ENCODE measurements at places on chromosomes 1 and 21.
A peak's percentile ranks its signal among the peaks of the same experiment; 100 is the strongest.

DNA sequence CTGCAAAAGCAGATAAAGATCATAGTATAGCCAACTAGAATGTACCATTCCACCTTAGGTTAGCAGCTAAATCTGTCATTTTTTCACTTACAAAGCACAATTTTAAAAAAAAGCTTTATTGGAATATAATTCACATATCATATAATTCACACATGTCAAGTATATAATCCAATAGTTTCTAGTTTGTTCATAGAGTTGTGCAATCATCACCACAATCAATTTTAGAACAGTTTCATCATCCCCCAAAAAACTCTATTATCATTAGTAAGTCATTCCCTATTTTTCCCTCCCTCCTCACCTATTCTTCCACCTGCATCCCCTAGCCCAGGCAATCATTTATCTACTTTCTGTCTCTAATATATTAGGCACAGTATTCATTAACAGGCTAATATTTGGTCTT lies 32.0 kb upstream of the INSL5 start:
- DNase-seq: no peak

DNA sequence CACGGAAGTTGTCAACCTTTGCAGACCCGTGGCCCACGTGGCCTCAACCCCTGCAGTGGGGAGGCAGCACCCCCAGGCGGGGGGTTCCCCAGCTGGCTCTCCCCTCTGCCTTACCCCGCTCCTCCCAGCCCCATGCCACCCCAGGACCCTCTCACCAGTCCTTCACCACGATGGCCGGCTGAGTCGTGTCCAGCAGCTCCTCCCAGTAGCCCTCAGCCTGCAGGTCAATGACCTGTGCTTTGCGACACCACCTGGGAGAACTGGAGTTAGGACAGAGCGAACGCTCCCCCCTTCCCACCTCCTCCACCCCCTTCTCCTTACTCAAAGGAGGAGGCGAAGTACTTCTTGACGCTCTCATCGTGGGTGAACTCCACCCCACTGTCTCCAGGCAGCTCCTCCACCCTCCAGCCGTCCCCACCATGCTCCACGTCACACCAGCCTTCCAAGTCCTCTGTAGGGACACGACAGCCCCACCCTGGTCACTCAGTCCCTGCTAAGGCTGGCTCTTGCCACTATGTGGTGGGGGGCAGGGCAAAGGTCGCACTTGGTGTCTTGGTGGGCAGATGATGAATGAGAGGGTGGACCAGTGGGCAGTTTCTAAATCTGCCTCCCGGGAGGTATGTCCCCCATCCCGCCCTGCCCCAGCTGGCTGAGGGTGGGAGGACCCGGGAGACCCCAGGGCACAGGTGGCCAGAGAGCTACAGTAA lies 4.5 kb downstream of the FBXO2 start:
- no peak for DNase-seq

DNA sequence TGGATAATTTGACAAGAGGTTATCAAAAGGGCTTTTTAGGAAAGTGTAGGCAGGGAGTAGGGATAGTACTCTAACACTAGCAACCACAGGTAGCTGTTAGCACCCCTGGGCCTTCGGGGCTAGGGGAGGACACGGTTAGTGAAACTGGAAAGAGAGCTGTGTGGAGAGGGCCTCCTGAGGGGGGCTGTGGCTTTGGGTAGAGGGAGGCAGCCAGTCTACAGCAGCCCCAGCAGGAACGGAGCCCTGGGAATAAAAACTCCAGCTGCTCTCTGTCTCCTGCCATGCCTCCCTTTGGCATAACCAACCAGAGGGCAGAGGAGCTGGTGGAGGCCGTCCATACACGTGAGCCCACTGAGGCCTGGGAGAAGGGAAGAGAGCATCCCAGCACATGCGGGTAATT lies 223.2 kb downstream of the FOXD2 start:
- no peak for DNase-seq

DNA sequence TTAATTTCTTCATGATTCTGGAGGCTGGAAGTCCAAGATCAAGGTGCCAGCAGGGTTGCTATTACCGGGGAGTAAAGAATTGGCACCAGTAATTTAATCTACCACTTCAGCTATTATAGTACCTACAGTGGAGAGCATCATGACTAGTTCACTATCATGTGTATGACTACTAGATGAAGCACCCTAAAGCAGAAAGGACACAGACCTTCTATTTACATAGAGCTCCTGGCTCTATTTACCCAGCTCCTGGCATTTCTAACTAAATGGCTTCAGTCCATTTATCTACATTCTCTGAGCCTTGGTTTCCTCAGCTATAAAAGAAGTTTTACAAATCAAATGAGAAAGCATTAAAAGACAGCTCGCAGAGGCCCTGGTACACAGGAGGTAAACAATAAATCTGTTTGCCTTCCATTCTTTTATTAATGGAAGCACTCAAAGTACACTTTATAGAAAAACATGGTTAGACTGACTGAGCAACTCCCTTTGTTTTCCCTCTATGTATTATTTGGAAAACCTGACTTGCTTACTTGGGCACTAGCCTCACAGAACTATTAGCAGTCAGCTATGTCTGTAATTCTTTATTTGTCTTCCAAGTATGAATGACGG lies 203.0 kb downstream of the SLC35F3 start:
- DNase-seq: no peak

GRCh38 chr1:185795181-185795580 lies 61.0 kb downstream of the HMCN1 start:
- DNase-seq: no peak

DNA sequence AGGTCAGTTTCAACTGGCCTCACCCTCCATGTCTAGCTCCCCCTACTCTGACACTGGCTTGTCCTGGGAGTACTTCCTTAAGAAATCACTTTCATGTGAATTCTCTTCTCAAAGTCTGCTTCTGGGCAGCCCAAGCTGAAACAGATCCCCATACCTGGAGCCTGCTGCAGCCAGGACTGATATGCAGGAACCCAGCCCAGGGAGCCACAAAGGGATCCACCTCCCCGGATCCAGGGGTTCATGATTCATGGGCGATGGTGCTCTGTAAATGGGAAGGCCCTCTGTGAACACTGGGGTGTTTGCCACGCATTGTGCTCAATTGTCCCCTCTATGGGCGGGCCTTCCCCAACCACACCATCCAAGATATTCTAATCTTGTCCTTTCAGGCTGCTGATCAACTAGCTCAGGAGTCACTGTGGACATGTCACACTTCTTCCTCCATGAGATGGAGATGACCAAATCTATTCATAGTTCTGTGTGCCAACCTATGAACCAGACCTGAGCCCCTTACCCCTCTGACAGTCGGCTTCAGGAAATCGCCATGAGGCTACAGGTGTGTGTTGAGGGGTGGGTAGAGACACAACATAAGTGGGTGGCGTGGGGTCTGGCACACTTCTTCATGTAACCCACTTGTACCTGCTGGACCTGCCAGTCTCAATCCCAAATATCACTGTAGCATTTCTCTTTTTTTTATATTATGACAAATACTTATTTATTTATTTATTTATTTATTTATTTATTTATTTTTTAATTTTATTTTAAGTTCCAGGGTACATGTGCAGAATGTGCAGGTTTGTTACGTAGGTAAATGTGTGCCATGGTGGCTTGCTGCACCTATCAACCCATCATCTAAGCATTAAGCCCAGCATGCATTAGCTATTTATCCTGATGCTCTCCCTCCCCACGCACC lies 41.8 kb downstream of the RUNX3 start:
- DNase-seq: no peak

GRCh38 chr1:151565502-151566189 lies 25.5 kb downstream of the TUFT1 start:
- no peak for DNase-seq

DNA sequence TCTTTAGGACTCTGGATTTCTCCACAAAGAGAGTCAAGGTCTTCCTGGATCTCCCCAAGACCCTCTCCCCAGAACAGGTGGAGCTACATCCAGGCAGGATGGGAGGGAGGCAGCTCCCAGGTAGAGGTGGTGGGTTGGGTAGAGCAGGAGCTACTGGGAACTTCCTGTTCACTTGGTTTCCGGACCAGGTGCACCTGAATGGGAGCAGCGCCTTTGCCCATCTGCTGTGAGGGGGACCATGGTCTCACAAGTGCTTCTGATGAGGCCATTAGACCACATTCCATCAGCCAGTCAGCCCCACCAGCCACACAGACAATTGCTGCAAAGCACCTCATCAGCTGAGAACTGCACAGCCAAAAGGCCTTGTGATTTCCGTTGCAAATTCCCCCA lies 188.8 kb downstream of the MATN1 start:
- no peak for DNase-seq

DNA sequence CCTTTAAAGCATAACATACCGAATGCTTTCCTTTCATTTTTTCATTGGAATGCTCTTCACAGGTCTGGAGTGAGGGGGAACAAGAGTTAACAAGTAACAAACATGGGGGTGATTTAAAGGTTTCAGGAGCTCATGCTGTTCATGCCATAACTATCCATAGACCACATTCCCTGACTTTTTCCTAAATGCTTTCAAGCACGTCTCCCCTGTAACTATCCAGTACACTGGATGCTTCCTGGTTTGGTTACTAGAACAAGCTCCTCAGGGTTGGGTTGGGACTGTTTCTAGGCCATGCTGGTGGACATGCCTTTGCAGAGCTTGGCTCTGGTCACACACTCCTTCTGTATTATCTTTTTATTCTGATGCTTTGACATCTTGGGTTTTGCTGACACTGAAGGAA lies 38.6 kb downstream of the KCNK1 start:
- DNase-seq: no peak

DNA sequence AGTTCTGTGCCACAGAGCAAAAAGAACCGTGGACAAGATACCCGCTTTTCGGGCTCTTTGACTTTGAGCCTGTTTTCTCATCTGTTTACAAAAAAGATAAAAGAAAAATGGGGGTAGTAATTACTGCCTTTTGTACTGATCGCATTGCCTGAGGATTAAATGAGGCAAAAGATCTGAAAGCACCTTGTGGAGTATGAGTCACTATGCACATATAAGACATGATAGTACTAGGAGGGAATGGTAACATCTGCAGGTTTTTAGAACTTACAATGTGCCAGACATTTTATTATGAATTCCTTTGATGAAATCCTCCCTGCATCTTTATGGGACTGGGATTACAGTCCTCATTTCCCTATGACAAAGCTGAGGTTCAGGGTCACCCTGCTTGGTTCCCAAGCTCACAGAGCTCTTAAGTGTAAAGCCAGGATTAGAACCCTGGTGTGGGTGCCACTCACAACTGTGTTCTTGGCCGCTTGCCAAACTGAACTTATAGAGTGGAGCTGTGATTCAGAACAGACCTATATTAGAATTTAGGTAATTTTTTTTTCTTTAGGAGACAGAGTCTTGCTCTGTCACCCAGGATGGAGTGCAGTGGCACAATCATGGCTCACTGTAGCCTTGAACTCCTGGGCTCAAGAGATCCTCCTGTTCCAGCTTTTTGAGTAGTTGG lies 1.8 kb downstream of the DISC1 start:
- DNase-seq: no peak

- DNase-seq: no peak
These were observed 179.7 kb upstream of the HOOK1 start for GRCh38 chr1:59635097-59635496.

DNA sequence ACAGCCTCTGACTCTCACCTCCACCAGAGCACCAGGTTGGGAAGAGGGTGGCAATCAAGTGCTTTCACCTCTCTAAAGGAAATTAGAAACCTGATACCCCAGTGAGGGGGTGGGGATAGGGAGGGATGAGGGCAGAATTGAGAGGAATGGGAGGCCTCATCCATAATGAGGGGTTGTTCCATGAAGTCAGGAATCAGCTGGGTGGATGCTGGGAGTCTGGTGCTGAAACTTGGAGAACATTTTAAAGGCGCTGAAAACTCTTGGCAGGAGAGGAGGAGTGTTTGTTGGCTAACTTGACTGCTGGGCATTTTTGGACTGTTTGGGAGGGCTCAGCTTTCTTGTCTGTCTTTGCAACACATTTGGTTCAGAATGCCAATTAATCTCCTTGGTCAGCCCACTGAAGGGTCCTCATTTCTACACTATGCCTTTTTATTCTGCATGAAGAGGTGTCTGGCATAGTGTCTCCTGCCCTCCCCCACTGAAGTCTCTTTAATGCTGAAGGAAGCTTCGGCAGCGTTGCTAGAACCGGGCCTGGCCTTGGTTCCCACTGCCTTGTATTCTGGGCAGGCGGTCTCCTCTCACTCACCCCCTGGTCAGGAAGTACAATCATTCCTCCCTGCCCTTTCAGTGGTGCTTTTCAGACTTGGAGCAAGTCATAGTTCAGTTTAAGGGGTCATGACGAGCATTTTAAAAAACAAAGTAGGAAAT lies 2.2 kb downstream of the PHGDH start:
- DNase-seq: peak; percentile 73

DNA sequence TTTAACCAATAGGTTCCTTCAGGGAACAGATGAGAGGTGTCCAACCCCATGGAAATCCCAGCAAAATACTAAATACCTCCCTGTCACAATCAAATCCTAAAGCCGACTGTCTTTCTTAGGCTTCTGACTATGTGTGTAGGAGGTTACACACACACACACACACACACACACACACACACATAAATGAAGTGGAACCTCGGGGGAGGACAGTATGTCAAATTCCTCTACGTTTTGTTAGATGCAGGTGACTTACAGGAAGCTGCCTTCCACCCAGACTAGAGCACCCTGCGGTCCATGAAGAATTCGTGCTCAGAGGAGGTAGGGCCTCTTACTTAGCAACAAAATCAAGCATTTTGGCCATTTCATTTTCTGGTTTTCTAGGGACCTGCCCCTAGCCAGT lies 16.4 kb downstream of the RSPH1 start:
- DNase-seq: no peak

DNA sequence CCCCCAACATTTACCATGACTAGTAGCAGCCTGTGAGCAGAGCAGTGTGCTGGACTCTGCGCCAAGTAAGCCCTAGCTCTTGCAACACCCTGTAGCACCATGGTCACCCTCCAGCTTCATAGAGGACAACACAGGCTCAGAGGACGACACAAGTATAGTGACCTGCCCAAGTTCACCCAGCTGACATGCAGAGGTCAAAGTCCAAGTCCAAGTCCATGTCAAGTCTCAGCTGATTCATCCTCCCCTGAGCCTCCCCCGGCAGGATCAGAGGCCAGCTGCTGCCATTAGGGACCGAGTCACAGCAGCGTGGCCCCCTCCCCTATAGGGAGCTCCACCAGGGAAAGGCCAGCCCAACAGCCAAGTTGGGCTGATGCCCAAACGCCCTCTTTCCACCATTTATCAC lies 15.9 kb downstream of the SDC3 start:
- DNase-seq: no peak
